ENCODE measurements at places on chromosomes 4 and X. TPM values are rescaled to one million over a fixed set of nuclear protein-coding genes. Genes with fewer than 3 reads are reported as not detected.

ARMCX6 gene
- total RNA-seq: 41.7 TPM

CTAG1B gene
- total RNA-seq: not detected

ASB5 gene
- total RNA-seq: not detected

GABRE gene
- not detected for total RNA-seq

- H3K4me3 ChIP-seq: no peak overlapping the region
- no peak overlapping the region for H3K27ac ChIP-seq
- no peak for DNase-seq
- H3K36me3 ChIP-seq: peaks cover 2% of the 10 kb centered on the region
Measured at GRCh38 chr4:53019485-53020382, 157.6 kb downstream of the RASL11B start.

GRCh38 chr4:182203872-182204411 is 39.3 kb upstream of the TENM3 start:
- no peak overlapping the region for H3K27ac ChIP-seq
- H3K36me3 ChIP-seq: no peaks in the 10 kb centered on the region

DNA sequence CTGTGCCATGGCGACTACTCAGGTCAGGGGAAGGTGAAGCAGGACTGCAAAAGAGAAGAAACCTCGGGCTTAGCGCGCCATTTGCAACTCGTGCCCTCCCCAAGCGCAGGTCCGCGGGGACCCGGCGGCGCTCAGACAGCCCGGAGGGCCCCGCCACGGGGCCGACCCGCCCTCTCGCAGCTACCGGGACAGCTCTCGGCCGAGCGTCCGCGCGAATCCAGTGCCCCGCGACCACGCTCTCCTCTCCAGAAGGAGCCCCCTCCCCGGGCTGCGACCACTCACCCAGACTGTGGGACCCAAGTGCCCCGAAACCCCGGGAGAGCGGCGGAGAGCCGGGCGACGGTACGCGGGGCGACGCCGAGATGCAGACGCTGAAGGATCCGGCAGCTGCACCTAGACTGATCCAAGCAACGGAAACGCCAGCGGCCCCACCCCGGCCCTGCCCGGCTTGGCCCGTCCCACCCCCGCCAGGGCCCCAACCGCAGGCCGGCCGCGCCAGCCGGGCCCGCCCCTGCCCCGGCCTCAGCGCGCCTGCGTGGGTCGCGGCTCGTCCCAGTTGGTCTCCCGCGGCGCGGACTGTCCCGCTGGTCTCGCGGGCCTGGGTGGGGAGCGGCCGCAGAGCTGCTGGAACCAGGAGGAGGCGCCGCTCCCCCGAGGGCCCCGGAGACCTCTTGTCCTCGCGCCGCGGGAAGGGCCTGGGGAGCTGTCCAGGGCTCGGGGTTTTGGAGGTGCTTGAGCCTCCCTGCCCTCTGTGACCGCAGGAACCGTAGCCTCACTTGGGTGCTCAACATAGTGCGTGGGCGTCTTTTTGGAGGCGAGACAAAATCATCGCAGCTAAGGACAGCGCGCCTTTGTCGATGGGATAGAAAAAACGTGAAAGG is at the start of gene ANXA5:
TSS of gene ANXA5 (minus strand) at position 400 of the 881 bp plus-strand sequence. CDS start at position 9, 391 bp downstream.
- peaks cover 3% of the 10 kb centered on the region for H3K36me3 ChIP-seq
- peak within 1 kb of the TSS; percentile 93 for H3K27ac ChIP-seq
- H3K27me3 ChIP-seq: peaks cover 40% of the 10 kb centered on the region
- peak within 1 kb of the TSS; percentile 92 for H3K4me3 ChIP-seq

DNA sequence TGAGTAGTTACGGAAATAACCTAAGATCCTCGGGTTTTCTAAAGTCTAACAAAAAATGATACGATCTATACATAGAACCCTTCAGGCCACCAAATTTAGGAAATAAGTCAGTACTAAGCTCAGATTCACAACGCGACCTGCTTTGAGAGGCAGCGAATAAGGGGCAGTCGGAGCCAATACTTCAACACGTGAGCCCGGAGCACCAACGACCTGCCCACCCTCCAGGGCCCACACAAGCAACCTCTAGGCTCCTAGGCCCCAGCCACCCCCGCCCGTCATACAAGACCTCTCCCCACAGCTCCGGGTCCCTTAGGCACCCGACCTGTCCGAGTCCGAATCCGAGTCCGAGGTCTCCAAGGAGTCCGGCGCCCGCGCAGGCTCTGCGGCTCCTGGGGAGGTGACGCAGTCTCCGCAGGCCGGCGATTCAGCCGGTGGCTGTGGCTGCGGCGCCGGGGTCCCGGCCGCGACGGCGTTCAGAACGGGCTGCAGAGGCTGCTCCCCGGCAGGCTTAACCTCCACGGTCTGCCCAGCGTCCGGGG is 580 bp downstream of the NAF1 start:
- H3K27me3 ChIP-seq: no peaks in the 10 kb centered on the region
- DNase-seq: peak; percentile 73
- H3K4me1 ChIP-seq: peaks cover 42% of the 10 kb centered on the region
- peak overlapping the region; percentile 94 for H3K27ac ChIP-seq

DNA sequence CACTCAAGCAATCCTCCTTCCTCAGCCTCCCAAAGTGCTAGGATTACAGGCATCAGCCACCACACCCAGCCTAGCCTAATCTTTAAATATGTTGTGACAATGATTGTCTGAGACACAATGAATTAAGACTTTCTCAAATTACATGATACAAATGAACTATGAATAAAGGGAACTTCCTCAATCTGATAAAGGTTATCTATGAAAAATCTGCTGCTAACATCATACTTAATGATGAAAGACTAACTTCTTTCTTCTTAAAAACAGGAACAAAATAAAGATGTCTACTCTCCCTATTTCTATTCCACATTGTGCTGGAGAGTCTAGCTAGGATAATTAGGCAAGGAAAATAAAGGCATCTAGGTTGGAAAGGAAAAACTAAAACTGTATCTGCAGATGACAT is 60.0 kb downstream of the PDHA1 start:
- no peak overlapping the region for H3K4me3 ChIP-seq
- peaks cover 7% of the 10 kb centered on the region for H3K27me3 ChIP-seq
- H3K36me3 ChIP-seq: no peaks in the 10 kb centered on the region
- no peaks in the 10 kb centered on the region for H3K4me1 ChIP-seq

- H3K4me3 ChIP-seq: no peak overlapping the region
- no peaks in the 10 kb centered on the region for H3K36me3 ChIP-seq
- peaks cover 2% of the 10 kb centered on the region for H3K27me3 ChIP-seq
- H3K27ac ChIP-seq: no peak overlapping the region
- no peak for DNase-seq
Measured at GRCh38 chr4:141155586-141155985, 22.3 kb upstream of the RNF150 start.

DNA sequence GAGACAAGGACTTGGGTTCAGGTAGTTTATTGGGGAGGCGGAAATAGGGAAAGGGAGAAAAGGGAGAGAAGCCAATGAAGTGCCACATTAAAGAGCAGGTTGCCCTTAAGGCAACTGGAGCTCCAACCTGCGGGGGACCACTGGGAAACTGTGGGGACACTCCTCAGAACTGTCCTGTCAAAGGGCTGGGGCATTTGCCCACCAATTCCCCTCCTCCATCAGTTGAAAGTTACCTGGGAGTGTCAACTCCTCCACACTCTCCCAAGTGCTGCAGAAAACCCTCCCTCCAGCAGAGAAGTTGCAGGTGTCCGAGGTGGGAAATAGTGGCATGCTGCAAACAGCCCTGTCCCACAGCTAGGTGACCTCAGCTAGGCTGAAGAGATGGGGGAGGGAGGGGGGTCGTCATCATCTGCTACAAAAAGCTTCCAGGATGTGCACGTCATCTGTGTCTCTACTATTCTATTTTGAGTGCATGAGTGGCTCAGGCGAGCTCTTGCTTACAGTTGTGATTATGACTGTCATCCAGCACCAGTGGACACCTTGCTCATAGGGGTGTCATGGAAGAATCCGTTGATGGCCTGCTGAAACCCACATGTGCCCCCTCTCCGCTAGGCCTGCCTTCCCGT is 41.5 kb upstream of the XPNPEP2 start:
- no peaks in the 10 kb centered on the region for H3K27me3 ChIP-seq
- no peak for DNase-seq
- H3K4me3 ChIP-seq: no peak overlapping the region
- no peak overlapping the region for H3K27ac ChIP-seq
- no peaks in the 10 kb centered on the region for H3K4me1 ChIP-seq
- H3K36me3 ChIP-seq: no peaks in the 10 kb centered on the region

DNA sequence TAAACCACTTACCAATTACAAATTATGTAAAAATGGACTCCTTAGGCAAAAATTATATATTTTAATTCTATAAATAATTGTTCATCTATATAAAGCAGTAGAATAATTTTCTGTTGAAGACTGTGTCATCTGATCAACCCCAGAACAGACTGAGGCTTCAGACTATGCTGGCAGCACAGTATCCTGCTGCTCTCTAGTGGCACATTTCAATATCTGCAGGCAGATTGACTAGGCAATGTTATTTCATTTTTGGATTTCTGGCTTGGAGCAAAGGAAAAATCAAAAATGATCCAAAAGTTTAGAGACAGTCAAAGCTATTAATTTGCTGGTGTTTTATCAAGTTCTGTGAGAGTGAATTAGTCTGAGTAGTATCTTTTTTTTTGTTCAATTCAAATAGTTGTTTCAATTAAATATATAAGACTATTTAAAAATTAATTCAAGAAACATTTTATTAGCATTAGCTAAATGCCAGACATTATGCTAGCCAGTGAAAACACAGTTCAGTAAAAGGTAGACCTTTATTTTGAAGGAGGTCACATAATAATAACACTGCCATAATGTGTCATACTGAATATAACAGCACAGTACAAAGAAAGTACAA is 21.3 kb upstream of the SULT1E1 start:
- H3K4me1 ChIP-seq: no peaks in the 10 kb centered on the region
- H3K27ac ChIP-seq: no peak overlapping the region
- H3K27me3 ChIP-seq: no peaks in the 10 kb centered on the region
- H3K4me3 ChIP-seq: no peak overlapping the region
- H3K36me3 ChIP-seq: no peaks in the 10 kb centered on the region

DNA sequence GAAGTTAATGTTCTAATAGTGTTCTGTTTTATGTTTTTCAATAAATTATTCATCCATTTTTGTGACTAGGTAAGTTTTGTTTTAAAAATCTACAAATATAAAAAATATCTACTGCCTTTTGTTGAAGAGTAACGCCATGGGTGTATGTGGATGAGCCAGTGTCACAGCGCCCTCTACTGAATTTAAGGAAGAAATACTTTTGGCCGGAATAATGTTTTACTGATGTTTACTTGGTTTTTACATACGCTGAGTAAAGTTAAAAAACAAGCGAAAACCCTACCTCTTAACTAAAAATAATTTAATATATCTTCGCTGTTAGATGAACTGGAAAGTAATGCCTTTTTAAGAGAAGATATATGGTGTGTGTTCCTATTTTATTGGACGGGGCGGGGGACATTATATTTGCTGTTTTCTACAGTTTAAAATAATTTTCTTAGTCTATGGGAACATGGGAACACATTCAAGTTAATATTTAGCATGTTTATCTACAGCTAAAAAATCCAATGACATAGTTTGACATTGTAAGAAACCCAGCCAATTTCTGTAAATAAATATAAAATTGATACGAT is 86.1 kb downstream of the CPE start:
- peaks cover 3% of the 10 kb centered on the region for H3K27me3 ChIP-seq
- no peak overlapping the region for H3K4me3 ChIP-seq
- H3K4me1 ChIP-seq: no peaks in the 10 kb centered on the region
- DNase-seq: peak; percentile 34

DNA sequence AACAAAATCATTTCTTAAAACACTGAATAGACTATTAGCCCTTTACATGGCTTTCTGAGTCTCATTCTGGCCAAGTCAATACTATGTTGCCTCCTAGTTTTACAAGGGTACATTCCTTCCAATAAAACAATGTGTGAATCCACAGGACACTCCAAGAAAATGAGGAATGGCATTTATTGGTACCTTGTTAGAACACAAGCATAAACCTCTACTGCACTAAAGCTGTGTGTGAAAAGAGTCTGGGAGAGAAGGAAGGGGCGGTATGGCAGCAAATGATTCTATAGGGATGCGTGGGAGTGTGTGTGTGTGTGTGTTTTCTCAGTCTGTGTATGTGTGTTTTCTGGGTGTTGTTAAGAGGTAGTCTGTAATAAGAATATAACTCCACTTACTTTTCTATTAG is 48.9 kb downstream of the CXCL1 start:
- H3K27ac ChIP-seq: no peak overlapping the region
- H3K4me3 ChIP-seq: no peak overlapping the region
- H3K4me1 ChIP-seq: no peaks in the 10 kb centered on the region
- no peaks in the 10 kb centered on the region for H3K27me3 ChIP-seq

DNA sequence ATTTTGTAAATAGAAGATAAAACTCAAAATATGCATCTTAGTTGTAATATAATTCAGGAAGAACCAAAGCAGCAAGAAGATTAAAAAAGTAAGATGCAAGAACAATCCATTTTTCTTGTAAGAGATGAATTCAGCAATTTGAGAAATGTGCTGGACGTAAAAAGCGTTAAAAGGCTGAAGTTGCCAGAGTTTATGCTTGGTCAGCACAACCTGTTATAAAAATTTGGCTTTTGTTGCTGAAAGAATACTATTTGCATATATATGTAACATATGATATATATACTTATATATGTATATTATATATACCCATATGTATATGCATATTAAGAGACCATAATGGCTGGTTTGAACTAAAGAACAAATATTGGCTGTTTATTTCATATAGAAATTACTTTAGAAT is 449.6 kb upstream of the FAM241A start:
- H3K27ac ChIP-seq: no peak overlapping the region
- H3K27me3 ChIP-seq: no peaks in the 10 kb centered on the region
- no peak overlapping the region for H3K4me3 ChIP-seq
- no peaks in the 10 kb centered on the region for H3K4me1 ChIP-seq
- no peaks in the 10 kb centered on the region for H3K36me3 ChIP-seq
